Fibroblast of skin of right biceps (primary cell): ENCODE measurements at places on chromosomes 5 and 9.

GRCh38 chr9:341634-342421 lies 127.2 kb downstream of the DOCK8 start:
- DNase-seq, result no peak

- DNase-seq, result peak; percentile 91
These were observed 129.6 kb downstream of the KCNIP1 start for GRCh38 chr5:170633235-170634081.

- peak; percentile 34 for DNase-seq
These were observed 2.9 kb downstream of the NSMF start for GRCh38 chr9:137456061-137456863.

GRCh38 chr5:137462816-137463520 lies 36.2 kb downstream of the SPOCK1 start:
- DNase-seq, result peak; percentile 57

- DNase-seq, result no peak
These were observed 87.7 kb downstream of the ACER2 start for GRCh38 chr9:19496321-19497050.

DNA sequence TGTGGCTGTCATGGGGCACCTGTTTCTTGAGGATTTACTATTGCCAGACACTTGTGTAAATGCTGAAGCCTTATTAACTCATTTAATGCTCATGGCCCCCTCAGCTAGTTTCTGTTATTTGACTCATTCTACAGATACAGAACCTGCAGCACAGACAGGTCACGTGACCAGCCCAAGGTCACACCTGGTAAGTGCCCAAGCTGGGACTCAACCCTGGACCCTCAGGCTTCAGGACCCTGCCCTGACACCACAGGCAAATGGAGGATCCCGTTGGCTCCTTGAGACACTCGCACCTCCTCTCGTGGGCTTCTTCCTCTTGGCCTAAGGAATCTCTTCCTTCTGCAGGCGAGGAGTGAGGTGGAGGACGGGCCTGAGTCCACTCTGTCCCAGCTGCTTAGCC lies 10.6 kb upstream of the NEURL1B start:
- DNase-seq, result no peak

DNA sequence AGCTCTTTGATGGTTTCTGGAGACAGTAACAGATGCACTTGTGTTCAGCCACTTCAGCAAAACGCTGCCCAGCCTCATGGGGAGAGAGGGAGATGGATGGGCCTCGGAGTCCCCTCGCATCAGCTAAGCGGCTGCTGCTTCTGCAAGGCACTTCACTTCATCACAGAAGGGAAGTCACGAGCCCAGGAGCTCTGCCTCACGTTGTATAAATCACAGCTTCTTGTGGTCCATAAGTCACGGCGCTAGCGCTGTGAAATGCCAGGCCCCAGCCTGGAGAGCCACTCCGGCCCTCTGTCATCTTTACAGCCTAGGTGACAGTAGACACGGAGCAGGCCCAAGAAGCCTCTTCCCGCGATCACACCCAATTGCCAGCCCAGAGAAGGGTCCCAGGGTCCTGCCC lies 23.4 kb downstream of the DBH start:
- DNase-seq, result no peak
